Kidney glomerular epithelial cell (primary cell): ENCODE measurements at places on chromosomes 2 and 18.

DNA sequence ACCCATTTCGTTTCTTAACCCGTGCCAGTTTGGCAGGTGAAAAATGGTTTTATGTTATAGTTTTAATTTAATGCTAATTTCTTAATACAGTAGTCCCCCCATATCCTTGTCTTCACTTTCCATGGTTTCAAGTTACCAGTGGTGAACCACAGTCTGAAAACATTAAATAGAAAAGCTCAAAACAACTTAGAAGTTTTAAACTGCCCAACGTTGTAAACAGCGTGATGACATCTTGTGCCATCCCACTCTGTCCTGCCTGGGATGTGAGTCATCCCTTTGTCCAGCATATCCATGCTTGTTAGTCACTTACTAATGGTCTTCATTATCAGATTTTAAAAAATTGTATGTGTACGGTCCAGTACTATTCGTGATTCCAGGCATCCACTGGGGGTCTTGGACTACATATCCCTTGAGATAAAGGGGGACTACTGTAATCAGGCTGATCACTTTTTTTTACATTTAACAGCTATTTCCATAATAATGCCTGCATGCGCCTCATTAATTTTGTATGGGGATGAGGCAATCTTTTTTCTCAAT, 31.9 kb downstream of the SLC66A3 start:
- DNase-seq, result no peak

GRCh38 chr18:79935098-79935480, 16.4 kb downstream of the SLC66A2 start:
- DNase-seq, result no peak

DNA sequence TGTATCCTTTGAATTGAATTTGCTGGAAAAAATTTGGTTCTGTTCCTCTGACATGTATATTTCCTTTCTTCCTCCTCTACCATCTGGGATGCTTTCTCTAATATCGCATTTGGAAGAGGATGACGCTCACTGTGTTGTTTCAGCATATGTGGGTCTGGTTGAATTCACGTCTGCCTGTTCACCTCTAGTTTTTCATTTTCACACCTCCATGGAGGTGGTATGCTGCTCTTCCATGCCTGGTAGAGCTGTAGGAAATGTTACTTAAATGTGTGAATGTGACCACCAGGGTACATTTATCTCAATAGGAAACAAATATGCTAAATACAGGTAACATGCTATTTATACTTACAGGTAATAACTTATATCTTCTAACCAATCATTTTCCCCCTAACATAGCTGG, 44.5 kb downstream of the TSHZ1 start:
- DNase-seq, result no peak

DNA sequence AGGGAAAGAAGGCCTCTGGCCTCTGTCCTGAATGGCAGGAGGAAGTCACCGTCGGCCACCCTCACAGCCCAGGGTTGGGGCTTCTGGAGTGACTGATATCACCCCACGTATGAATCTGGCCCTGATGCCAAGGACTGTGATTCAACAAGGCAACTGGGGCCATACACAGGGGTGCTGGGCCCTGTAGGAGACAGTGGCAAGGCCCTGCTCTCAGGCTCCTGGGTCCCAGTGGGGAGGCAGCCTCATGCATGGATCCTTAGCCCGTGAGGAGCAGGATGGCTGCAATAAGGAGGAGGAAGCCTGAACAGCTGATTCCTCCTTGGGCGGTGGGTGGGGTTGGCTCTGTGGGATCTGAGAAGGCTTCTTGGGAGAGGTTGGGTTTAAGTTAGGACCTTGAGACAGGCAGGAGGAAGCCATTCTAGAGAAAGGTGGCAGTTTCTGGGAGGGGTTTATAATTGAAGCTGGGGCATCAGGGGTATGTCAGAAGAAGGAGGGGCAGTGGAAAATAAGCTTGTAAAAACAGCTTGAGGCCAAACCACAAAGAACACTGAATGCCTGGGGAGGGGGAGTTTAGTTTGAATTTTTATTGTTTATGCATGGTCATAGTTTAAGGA, 42.8 kb upstream of the LAPTM4A start:
- DNase-seq, result no peak

GRCh38 chr18:715626-716025, 3.2 kb upstream of the ENOSF1 start:
- DNase-seq, result no peak

GRCh38 chr2:42147641-42148274, 21.4 kb upstream of the EML4 start:
- peak; percentile 19 for DNase-seq

DNA sequence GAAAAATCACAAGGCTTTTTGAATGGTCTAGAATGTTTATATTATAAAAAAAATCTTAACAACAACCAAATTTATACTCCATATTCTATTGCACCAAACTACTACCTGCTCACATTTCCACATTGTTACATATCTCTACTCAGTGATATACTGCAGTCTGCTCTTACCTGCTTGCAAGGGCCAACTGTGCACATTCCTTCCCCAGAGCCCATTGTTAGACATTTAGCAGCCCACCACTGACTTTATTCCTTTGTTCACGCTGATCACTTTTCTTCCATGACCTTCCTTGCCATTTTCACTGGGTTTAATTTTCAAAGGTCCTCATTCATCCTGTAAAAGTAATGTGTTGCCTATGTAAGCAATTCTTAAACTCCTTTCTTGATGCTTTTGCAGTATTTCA, 109.7 kb upstream of the KCNJ3 start:
- no peak for DNase-seq

- DNase-seq, result no peak
These were observed 115.2 kb downstream of the MARCHF4 start for GRCh38 chr2:216257089-216257488.

- DNase-seq, result no peak
These were observed 691.0 kb upstream of the HS6ST1 start for GRCh38 chr2:129009555-129010146.

- DNase-seq, result peak; percentile 26
These were observed 7.3 kb upstream of the PLEK start for GRCh38 chr2:68357605-68358337.
